ENCODE measurements at places on chromosomes 16 and 17. TPM values are rescaled to one million over a fixed set of nuclear protein-coding genes. Genes with fewer than 3 reads are reported as not detected.

Gene SOX8
- total RNA-seq = 2.1 TPM

Gene HSD17B2
- not detected for total RNA-seq

Gene SLC5A10
- total RNA-seq = not detected

Gene ALOX12
- total RNA-seq = not detected

Gene NT5M
- total RNA-seq = 7.0 TPM

Gene KRTAP9-8
- total RNA-seq = not detected

Gene RCVRN
- not detected for total RNA-seq

Gene GGT6
- total RNA-seq = not detected

Gene CSH1
- total RNA-seq = not detected

Gene NXN
- total RNA-seq = 79.4 TPM

Gene AATK
- total RNA-seq = 1.5 TPM

DNA sequence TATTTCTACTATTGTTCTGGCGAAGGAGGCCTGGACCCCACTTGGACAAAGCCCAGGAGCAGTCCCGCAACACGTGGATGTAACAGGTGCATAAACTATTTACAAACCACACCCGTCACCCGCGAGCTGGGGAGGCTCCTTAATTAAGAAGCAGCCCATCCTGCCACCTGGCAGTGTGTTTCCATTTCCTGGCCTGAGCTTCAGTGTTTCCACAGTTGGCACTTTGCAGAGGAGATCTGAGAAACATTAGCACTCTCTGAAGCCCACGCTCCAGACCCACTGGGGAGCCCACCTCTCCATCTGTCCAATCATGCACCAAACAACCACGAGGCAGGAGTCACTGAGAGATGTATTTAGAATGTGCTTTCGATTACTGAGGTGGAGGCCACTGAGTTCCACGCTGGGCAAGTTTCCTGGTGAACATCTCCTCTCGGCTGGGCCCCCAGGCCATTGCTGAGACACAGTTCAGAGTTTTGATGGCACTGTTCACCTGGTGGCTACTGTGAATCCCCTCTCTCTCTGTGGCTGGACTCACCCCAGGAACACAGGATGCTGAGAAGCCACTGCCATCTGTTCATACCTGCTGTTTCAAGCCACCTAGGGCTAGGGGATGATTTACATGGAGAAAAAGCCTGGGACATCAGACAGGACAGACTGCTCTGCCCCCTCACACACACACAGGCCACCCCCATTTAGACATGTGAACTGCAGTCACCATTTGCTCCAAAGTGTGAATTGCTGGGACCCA lies 129.1 kb downstream of the AIPL1 start:
- DNase-seq = no peak

GRCh38 chr17:28240688-28241340 lies 78.2 kb upstream of the TMEM97 start:
- no peak for DNase-seq

DNA sequence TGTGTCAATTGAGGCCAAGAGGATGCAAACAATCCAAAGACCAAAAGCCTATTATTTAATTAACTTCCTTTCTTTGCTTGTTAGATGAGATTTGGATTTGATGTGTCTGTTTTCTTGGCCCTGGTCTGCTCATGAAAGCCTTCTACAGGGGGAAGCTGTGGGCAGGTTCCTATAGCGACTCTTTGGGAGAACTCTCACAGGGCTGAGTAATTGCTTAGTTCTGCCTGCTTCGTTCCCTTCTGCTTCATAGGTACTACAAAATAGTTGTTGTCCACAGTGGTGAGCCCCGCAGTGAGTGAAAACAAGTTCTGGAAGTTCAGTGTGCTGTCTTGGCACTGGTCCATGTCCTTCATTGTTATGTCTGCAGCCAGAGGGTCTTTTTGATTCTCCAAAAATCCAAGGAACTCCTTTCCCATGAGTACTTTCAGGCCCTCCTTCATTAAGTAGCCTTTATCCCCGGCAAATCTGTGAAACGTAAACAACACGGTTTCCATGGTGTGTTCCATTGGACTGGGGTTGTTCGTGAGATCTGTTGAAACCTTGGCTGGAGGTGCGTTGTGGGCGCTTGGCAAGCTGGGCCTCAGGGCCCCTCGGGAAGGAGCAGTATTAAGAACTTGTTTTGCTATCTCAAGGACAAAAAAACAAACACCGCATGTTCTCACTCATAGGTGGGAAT lies 30.0 kb upstream of the ANKRD40CL start:
- no peak for DNase-seq

DNA sequence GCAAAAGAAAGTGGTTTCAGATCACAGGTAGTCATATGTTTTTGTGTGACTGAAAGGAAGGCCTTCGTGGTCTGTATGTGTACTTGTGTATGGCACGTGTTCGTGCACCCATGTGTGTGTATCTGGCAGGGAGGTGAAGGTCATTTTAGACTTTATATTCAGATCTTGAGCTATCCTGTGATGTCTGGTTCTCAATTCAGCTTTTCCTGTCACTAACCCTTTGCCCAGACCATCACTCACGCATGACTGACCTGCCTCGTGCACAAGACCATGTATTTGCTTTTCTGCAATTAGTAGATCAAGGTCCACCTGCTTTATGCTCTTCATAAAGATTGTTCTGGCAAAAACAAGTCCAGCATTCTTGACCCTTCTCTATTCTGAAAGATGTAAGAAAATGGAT lies 139.7 kb upstream of the MAF start:
- no peak for DNase-seq

GRCh38 chr16:88672776-88673175 lies 9.9 kb upstream of the MVD start:
- no peak for DNase-seq

DNA sequence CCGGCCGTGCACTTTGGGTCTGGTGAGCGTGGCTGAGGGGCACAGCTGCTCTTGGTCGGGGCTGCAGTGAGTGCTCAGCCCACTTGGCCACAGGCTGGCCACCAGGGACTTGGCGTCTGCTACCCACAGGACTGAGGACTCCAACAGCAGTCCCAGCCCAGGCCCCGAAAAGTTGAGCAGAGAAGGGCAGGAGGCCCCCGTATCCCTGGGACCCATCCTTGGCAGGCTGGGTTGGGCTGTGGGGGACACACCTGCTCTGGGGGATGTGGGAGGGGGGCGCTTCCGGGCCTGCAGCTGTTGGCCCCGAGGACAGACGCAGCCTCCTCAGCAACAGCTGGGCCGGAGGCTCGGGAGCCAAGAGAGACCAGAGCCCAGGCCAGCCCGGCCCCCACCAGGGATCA lies 19.4 kb upstream of the SSTR5 start:
- no peak for DNase-seq

DNA sequence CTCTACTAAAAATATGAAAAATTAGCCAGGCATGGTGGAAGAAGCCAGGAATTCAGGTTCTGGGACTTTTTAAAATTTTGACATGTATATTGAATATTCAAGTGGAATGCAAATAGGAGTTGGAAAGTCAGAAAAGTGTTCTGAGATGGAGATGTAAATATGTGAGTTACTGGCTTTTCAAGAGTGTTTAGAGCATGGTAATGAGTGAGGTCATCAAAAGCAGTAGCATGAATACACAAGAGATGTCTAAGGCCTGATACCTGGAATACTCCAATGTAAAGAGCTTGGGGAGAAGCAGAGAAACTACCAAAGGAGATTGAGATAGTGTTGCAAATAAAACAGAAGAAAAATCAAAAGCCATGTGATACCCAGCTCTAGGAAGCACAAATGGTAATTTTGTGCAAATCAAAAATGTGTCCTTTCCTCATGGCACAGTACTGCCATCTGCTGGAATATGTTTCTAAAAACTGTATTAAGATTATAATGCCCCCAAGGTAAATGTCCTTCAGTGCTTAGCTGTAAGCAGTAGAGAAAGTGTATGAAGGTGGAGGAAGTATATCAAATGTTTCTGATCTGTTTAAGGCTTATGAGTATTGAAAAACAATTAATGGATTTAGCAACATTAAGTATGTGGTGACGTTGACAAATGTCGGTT lies 908.4 kb downstream of the KCNJ18 start:
- no peak for DNase-seq

DNA sequence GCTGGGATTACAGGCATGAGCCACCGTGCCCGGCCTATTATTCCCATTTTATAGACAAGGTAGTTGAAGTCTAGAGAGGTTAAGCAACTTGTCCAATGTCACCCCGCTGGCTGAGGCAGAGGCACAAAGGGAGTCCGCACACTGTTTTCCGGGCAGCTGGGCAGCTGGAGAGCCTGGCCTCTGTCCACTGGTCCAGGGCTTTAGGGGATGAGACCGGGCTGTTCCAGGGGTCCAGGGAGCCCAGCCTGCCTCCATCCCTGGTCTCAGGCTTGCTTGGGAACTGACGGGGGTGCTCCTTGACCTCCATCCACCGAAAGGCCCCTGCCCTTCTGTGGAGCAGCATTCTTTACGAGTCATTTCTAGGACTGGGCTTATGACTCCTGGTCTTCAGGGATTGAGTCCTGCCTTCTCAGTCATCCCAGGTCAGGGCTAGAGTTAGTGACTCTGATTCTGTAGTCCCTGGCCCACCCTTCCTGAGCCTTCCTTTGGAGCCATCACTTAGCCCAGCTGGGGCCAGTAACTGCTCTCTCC lies 37.5 kb downstream of the SOCS3 start:
- no peak for DNase-seq

DNA sequence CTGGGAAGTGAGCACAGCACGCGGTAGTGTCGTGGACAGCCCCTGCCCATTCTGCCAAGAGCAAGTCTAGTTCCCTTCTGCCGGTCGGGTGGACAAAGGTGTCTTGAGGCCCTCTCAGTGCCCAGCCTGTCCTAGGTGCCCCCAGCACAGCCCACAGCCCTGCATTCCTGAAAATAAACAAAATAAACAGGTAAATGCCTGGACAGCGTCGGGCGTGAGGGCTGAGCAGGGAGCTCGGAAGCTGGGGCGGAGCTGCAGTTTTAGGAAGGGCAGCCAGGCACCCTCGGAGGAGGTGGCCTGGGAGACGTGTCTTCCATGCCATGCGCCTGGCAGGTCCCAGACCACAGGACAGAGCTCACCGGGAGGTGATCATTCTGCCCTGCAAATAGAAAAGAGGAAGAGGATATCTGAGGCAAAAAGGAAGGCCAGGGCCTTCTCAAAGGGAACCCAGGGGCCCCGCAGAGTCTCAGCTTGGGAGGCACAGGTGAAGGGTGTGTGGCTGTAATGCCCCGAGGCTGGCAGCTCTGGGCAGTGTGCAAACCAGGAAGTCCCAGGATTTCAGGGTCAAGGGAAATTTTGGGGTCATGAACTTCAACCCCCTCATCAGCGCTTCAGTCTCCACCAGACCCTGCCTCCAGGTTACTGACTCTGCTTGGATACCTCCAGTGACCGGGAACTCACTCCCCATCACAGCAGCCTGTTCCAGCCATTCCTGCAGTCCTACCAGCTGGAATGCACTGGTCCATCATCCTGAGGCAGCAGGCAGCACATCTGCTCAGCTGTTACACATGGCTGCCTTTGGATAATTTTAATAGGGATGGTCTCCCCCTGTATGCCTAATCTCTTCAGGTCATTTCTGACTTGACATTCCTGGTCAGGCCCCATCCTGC lies 1.7 kb downstream of the ZNF469 start:
- DNase-seq = peak; percentile 33

GRCh38 chr17:30905742-30906100 lies 317 bp downstream of the TEFM start:
- no peak for DNase-seq

- no peak for DNase-seq
Measured at GRCh38 chr17:20133517-20133916, 124.4 kb downstream of the SPECC1 start.

GRCh38 chr17:31548709-31549108 lies 157.2 kb downstream of the RAB11FIP4 start:
- no peak for DNase-seq

DNA sequence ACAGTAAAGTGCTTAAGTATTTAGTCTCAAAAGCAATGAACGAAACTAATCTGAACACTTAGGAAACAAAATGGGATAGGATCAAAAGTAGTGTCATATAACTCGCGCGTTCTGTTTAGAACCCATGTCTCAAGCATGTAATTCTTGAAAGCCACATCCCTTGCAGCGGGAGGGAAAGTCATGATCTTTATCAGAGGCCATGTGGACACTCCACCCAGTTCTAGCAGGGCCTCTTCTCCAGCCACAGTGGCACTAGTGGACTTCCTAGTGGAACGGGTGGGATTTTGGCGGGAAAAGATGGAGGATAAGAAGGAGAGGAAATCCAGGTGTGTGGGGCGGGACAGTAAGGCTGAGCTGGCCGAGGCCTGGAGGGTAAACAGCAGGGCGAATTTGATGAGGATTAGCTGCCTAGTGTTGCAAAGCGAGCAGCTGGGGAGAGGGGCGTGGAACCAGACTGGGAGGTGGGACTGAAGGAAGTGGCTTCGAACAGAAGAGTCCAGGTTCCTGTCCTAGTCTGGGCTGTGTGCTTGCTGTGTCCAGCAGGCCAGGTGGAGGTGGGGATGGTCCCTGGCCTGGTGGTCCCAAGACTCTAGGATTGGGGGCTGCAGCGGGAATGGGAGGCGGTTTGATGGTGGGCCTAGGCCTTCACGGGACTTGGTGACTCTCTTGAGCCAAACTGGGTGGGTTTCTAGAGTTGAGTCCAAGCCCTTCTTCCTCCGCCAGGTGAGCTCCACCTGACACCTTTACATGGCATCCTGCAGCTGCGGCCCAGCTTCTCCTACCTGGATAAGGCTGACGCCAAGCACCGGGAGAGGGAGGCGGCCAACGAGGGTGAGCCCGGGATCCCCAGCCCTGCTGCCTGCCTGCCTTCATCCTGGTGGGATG lies 15.9 kb downstream of the POLR3E start:
- DNase-seq = no peak

- DNase-seq = no peak
Measured at GRCh38 chr16:85363427-85363826, 249.7 kb upstream of the GSE1 start.

- DNase-seq = no peak
Measured at GRCh38 chr16:11561856-11562255, 24.9 kb downstream of the LITAF start.

DNA sequence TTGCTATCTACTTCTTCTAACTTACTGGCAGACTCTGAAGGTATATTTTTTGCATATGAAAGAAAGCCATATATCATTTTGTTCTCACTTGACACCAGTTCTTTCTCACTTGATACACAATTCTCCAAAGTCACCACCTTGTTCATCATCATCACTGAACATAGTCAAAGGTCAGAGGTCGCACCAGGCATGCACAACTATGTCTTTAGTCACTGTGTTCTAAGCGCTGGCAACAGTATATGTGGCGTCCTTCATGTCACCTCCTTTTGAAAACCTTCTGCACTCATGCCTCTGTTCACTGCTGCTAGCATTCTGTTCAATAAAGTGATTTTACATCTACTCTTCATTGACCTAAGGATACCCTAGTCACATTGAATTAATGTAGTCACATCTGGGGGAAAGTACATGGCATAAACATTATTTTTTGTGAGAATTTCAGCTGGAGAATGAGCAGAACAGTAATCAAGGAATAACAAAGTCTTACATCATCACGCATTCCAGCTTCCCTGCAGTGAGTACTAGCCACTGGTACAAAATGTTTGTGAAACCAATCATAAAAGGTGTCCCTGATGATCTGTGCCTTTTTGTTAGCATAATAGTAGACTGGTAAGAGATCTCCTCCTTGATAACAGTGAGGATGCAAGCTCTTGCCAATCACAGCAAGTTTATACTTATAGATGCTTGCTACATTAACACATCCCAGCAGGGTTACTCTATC lies 20.5 kb upstream of the TBX4 start:
- no peak for DNase-seq

GRCh38 chr17:47889734-47890529 lies 6.1 kb upstream of the SP2 start:
- DNase-seq = peak; percentile 94

Data from psoas muscle (tissue), 8 donors.